A549 treated with Hydrocortisone at 1 μM for 4 hours (cell line): ENCODE measurements at places on chromosomes 13 and 19. TPM values are rescaled to one million over a fixed set of nuclear protein-coding genes. Genes with fewer than 3 reads are reported as not detected.

PSG2 gene
- total RNA-seq: 0.05 TPM in 1 of 5 replicates, not detected in the others

ALOX5AP gene
- 7.9 to 12.7 TPM (median 9.7 TPM) in 5 replicates for total RNA-seq

URAD gene
- not detected in 5 replicates for total RNA-seq

OR7C1 gene
- total RNA-seq: not detected in 5 replicates

PLVAP gene
- not detected in 5 replicates for total RNA-seq

ZSCAN4 gene
- not detected in 5 replicates for total RNA-seq

SHANK1 gene
- total RNA-seq: 0.03 to 0.68 TPM (median 0.18 TPM) in 5 replicates

DLL3 gene
- 5.9 to 11.4 TPM (median 10.6 TPM) in 5 replicates for total RNA-seq

PEAK3 gene
- total RNA-seq: 0.09 to 0.18 TPM (median 0.14 TPM) in 5 replicates

WDR87 gene
- not detected in 5 replicates for total RNA-seq

ZIM2 gene
- total RNA-seq: not detected in 5 replicates
